ENCODE measurements at places on chromosomes 5 and 9.
A peak's percentile ranks its signal among the peaks of the same experiment; 100 is the strongest.

DNA sequence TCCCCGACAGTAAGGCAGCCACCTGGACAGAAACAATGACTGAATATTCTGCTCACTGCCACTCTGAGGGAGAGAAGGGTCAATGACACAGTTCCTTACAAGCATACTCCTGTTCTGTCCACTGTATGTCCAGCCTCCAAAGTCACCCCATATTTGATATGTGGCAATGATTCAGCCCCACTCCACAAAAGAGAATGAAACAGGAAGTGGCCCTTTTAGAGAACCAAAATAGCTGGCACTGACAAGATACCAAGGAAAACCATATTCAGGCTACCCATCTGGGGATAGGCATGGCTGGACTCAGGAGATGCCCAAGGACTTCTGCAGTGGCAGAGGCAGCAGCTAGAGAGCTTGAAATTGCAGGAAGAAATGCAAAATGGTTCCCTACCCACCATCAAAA, 12.8 kb upstream of the GFRA3 start:
- no peak for DNase-seq

DNA sequence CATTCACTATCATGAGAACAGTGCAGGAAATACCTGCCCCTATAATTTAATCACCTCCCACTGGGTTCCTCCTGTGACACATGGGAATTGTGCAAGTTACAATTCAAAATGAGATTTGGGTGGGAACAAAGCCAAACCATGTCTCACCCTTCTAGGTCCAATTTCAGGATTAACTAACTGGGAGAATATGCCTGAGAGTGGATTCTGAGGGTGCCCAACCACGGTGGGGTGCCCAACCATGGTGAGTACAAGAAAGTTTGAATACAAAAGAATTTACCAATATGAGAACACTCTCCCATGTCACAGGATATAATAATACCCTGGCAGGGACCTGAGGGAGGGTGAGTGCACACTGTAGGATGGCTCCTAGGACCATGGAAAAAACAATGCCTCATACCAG, 17.2 kb upstream of the GDA start:
- no peak for DNase-seq

GRCh38 chr9:78879324-78880100, 582.6 kb downstream of the PSAT1 start:
- DNase-seq = no peak

DNA sequence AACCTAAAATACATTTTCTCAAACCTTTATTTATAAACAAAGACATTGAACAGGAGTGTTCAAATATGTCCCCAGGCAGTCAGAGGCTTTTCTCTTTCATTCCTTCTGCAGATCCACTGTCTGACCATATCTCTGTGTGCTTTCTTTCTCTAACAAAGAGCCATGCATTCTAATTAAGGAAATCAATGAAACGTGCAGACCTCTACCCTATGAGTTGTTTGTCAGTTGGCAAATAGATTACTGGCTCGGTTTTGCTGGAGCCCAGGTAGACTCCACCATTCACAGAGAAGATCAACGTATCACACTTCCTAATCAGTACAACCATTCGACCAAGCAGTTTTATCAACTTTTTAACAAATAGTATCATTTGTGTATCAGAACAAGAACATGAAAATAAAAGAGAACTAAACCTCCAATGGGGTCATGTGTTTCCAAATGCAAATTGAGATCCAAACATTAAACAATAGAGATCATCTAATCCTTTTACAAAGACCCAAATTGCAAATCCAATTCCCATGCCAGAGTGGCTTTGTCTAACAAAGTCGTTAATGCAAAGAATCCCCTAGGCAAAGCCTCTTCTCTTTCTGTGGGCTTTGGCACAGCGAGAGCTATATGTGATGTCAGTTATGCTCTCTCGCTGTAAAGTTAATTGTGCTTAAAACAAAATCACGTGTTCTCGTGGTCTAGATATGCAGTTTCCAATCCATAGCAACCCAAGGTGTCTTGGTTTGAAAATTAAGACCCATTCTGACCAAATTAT, 16.8 kb downstream of the KLF4 start:
- no peak for DNase-seq

- no peak for DNase-seq
Measured at GRCh38 chr5:178098685-178099084, 14.6 kb upstream of the N4BP3 start.

DNA sequence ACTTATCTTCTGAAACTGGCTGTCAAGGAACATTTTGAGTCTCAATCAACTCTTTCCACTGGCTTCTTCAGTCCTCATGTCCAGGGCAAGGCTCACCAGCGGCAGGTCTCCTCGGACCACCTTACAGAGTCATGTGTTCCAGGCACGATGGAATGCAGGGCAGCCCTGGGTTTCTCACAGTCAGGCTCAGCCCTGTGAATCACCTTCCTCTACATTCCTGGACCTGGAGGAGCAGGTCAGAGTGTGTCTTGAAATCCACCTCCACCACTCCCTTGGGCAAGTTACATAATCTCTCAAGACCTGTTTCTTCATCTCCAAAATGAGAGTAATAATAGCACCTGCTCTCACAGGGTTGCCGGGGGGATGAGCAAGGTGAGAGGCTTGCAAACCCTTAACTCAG, 16.0 kb downstream of the ENC1 start:
- no peak for DNase-seq

DNA sequence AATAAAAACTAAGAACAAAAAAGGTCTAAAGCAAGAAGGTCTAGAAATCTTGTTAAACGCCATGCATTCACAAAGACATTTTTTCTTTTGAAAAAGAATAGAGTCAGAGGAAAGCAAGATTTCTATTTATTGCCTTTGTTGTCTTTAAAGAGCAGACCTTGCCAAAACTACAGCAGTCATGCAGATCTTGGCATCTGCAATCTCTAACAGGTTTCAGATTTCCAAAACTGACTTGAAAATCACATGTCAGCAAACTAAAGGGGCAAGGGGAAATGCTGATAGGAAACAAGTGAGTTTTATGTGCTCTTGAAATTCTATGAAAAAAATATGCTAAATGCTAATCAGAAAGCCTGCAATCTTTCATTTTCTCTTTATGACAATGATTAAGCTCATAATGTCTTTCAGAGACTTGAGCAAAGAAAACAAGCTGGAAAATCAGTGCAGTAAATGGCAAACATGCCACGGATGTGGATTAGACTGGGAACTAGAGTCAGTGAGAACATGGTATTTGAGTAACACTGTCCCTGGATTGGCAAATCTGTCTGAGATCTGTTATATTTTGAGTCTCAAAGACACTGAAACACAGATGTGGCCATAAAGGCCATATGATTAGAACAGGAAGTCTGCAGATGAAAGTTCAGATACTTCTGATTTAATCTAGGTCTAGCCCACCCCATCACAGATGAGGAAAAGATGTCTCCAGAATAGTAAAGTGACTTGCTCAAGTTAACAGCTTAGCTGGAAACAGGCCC, 361.4 kb upstream of the RPS23 start:
- no peak for DNase-seq

GRCh38 chr5:122753500-122753899, 21.4 kb upstream of the SNX2 start:
- DNase-seq = no peak

- no peak for DNase-seq
Measured at GRCh38 chr5:95864456-95864855, 41.9 kb upstream of the GLRX start.

DNA sequence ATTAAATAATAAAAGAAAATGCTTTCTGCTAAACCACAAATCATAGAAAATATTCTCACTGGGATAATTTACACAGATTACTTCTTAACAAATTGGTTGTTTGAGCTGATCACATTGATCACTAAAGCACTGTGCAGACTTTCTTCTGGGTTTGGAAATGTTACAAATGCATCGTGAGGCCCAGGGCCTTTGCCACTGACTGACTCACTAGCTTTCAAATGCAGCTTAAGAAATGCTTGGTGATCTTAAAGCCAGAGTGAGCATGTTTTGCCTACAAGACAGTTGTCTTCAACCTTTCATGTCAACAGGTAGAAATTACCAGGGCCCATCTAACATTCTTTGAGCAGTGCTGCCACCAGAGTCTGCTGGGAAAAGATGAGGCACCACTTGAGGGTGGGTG, 252.3 kb upstream of the ADRA1B start:
- DNase-seq = no peak

- no peak for DNase-seq
Measured at GRCh38 chr5:107466233-107466769, 204.4 kb downstream of the EFNA5 start.

- no peak for DNase-seq
Measured at GRCh38 chr5:561408-561807, 37.2 kb upstream of the SLC9A3 start.

GRCh38 chr5:169933616-169934015, 46.7 kb downstream of the INSYN2B start:
- DNase-seq = no peak

DNA sequence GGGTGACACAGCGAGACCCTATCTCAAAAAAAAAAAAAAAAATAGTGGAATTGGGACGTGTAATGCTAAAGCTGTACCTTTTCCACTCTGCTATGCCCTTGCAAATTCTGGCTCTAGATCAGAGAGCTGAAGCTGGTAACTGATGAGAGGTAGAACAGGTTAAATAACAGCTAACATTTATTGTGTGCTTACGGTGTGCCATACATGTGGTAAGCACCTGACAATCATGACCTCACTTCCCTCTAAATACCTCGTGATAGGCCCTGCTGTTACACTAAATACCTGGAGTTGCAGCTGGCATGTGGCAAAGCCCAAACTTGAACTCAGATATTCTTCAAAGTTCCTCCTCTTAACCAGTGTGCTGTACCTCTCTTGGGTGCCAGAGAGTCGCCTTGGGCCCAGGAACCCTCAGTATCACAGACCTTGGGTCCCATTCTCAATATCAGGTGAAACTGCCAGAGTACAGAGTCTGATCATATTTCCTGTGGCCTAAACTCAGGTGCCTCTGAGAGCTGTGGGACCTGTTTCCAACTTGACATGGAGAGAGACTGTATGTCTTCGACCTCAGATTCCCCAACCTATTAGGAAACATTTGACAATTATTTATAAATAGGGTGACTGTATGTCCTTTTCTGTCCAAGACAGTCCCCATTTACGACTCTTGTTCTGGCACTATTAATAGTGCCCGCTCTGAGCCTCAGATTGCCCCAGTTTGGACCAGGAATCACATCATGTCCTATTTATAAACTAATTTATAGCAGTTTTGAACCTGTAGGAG, 4.8 kb downstream of the ARL10 start:
- DNase-seq = no peak

DNA sequence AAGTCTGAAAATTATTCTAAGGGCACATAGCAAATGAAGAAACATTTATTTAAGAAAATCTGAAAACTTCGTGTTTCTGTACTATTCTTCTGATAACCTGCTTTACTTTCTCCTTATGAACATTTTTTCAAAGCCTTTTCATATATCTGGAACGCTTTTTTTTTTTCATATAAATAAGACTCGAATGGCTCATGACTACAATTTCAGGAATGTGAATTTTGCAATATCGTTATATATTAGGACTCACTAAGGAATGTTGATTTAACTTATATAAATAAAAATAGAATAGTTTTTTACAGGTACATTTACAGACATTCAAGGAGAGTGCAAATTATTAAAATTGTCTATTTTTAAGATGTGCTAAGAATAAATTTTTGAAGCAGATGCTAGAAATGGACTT, 42.9 kb downstream of the GPBP1 start:
- DNase-seq = no peak

GRCh38 chr5:149406203-149406978, 27.3 kb upstream of the IL17B start:
- DNase-seq = no peak

- DNase-seq = no peak
Measured at GRCh38 chr9:91033270-91033669, 231.7 kb downstream of the SYK start.

GRCh38 chr9:2874001-2874750, 30.3 kb upstream of the PUM3 start:
- no peak for DNase-seq

- DNase-seq = no peak
Measured at GRCh38 chr5:169694091-169694625, 57.1 kb downstream of the DOCK2 start.

DNA sequence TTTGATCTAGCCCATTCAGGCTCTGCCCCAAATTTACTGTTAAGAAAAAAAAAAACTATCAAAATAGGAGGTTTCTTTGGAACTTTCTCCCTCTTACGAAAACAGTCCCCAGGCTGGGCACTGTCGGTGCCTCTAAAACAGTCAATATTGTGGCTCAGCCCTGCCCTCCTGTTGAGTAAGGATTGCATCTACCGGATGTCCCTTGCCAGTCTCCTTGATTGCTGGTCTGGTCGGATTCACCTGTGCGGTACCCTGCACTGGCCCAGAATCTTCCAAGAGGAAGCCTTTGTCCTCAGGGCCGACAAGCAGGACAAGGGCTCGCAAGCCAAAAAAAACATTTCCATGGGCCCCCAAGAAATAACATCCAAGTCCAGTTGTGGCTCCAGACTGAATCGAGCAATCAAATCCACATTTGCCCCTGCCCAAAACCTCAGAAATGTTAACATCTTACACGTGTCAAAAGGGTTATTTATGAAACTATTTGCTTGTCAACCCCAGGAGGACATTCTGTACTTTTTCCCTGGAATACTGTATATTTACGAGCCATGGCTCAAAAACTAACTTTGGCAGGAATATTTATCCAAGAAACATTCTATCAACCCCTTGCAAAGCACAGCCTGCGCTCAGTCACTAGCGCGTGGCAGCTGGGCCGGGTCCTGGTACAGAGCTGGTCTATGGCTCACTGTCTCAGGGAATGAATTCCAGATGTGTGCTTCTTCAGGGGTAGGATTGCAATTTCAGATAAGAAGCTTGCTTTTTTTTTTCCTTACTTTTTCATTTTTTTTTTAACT, 129.2 kb upstream of the ADRA1B start:
- peak; percentile 18 for DNase-seq

- DNase-seq = no peak
Measured at GRCh38 chr5:2857837-2858236, 106.4 kb upstream of the IRX2 start.

- DNase-seq = no peak
Measured at GRCh38 chr5:5667136-5667554, 244.7 kb downstream of the ICE1 start.

DNA sequence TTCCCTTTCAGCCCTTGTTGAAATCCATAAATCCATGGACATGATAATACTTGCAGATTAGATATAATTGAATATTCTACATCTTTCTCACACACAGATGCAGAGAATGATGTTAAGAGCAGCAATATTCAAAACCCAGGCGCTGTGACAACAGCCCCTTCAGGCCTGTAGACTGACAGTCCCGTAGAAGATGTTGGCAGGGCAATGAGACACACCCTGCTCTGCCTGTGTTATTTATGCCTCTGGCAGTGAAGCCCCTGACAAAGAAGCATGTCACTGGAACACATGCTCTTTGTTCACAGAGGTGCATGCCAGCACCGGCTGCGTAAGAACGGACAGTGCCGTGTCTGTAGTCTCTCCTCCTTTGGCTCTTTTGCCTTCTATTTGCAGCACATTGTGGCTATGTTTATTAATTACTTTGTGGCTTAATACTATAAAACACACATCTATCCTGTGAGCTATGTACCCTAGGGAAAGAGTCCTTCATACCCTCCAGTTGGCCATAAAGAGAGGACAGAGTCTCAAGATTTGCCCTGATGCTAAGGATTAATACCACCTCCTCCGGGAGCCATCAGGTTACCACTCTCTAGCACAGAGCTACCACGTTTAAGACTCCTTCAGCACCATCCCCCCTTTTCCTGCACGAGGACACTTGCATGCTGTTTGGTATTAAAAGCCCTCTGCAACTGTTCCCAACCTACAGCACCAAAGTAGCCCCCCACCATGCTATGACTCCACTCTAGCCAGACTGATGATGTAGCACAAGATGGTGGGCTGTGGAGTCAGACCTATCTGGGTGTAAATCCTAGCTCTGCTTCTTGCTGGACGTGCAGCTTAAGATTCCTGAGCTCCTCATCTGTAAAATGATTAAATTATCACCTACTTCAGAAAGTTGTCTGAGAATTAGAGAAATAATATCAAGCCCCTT, 2.0 kb upstream of the ANP32B start:
- DNase-seq = no peak
